ENCODE measurements at places on chromosomes 2 and 18.

- no peak for DNase-seq
Observed at GRCh38 chr2:233480490-233481202, 85.9 kb downstream of the USP40 start.

DNA sequence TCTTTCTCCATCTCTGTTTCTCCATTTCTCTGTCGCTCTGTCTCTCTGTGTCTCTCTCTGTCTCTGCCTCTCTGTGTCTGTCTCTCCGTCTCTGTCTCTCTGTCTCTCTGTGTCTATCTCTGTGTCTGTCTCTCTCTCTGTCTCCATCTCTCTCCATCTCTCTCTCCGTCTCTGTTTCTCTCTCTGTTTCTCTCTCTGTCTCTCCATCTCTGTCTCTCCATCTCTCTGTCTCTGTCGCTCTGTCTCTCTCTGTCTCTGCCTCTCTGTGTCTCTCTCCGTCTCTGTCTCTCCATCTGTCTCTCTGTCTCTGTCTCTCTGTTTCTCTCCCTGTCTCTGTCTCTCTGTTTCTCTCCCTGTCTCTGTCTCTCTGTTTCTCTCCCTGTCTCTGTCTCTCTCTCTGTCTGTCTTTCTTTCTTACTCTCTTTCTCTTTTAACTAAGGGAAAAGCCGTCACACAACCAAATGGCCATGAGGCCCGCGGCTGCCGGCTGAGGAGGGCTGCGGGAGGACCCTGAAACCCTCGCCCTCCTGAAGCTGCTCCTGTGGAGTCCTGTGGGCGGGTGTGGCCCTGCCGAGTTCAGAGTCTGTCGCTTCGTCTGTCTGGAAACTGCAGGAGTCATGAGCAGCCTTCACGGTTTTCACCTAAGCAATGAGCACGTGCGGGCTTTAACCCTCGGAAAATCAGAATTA is 29.3 kb downstream of the NFATC1 start:
- no peak for DNase-seq

DNA sequence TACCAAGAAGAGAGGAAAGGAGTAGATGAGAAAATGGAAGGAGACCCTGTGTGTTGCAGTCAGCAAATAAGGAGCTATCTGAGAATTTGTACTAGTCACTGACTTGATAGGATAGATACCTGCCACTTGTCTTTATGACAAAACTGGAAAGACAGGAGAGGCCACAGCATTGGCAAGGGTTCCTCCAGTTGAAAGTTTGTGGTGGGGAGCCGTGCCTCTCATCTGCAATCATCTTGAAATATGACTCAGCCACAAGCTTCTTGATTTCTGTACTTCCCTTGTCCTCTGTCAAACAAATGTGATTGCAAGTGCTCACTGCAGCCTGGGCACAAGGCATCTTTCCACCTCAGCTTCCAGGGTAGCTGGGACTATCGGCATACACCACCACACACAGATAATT is 99.1 kb downstream of the GREB1L start:
- no peak for DNase-seq

GRCh38 chr2:25462021-25462420 is 120.3 kb upstream of the DNMT3A start:
- no peak for DNase-seq

DNA sequence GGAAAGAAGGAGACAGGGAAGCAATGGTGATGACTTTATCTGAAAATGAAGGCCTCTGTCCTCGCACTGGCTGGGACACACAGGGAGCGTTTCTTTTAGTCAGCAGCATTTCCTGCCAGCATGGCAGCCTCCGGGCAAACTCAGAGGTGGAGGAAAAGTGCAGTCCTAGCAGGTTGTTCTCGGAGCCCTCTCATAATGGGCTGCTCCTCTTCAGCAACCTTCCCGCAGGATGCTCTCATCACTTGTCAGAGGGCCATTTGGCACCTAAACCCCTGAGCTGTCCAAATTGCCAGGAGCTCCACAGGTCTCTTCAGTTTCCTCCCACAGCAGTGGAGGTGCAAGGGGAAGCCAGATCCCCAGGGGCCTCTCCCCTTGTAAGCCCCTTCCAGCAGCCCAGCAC is 6.2 kb downstream of the STK39 start:
- DNase-seq = no peak

GRCh38 chr18:76857476-76857875 is 35.1 kb downstream of the ZNF236 start:
- no peak for DNase-seq

GRCh38 chr2:99597616-99598015 is 107.8 kb upstream of the REV1 start:
- no peak for DNase-seq

Measured in 8988T (cell line).